ENCODE measurements at places on chromosomes 2 and 18. TPM values are rescaled to one million over a fixed set of nuclear protein-coding genes. Genes with fewer than 3 reads are reported as not detected.
A peak's percentile ranks its signal among the peaks of the same experiment; 100 is the strongest.

CNTNAP5 gene
- not detected for polyA plus RNA-seq

GRCh38 chr2:202763916-202764315 is 107.7 kb downstream of the ICA1L start:
- DNase-seq, result no peak

DNA sequence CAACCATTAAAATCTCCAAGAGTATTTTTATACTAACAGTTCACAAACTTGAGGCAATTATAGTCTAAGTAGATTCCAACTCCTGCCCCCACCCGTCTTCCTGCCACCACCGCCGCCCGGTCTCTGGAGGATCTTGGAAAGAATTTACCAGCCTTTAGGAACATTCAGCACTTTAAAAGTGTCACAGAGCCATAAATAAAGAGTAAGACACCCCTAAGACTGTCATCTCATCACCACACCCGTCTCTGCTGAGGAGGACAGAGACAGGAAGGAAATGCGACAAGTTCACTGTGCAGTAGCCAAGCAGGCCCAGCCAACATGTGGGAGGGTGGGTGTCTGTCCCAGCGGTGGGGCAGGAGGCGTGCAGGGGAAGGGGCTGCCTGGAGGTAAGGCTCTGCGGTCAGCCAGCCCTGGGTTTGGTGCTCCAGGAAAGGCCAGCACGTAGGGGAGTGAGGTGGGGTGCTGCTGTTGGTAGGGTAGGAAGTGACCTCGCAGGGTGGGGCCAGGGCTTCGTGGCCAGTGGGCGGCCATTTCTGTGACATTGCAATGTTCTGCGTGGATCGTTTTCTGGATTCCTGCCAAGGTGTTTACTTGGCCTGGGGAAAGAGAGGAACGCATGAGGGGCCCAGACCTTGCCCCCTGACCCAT is 111.6 kb downstream of the FAM210A start:
- DNase-seq, result no peak

KCNJ13 gene
- polyA plus RNA-seq, result not detected

DNA sequence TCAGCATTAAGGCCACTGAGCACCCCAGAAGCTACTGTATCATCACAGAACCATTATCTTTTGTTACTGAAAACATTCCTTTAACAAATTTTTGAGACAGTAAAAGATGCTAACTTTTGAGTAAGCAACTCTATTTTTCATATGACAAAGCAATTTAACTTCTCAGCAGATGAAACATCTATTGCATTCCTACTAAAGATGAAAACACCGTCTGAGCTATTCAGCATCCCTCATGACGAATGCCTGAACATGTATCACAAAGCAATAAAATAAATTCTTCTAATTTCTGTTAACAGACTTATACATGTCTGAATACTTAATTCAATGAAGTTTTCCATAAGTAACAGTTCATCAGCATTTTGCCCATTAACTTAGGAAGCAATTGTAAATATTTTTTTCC is 23.9 kb downstream of the CHN1 start:
- no peak for DNase-seq

TEKT4 gene
- not detected for polyA plus RNA-seq

GRCh38 chr2:206739271-206739670 is 21.1 kb upstream of the DYTN start:
- DNase-seq, result no peak

DNA sequence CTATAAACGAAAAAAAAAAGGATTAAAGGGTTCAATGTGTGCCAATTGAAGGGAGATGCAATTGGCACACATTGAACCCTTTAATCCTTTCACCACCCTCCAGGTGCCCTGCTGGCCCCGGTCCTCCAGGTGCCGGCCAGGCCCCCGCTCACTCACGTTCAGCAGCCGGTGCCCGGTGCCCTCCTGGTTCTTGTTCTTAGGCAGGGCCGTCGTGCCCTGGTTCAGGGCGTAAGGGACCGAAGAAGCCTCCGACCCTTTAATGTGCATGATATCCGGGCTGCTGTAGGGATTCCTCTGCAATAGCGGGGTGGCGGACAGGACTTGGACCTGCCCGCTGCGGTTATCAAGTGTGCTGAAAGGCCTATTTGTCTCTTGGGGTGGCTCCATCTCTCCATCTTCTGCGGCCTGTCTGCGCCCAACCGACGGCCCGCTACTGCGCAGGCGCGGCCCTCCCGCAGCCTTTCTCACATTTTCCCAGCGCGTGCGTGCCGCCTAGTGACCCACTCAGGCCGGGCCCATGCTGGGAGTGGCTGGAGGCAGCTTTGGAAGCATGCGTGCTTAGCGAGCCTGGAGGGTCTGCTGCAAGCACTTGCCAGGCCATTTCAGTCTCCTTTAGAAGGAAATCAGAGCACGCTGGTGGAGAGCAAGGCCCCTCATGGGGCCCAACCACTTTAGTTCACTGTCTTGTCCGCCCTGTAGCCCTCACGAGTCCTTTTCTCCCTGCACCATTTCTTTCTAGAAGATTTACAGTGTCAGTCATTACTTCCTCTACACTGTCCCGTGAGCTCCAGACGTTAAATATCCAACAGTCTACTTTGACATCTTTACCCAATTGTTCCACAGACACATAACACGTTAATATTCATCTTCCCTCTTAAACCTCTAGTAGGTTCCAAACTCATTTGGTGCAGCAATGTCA is 24.3 kb downstream of the TMEM237 start:
- DNase-seq, result peak; percentile 78

DNA sequence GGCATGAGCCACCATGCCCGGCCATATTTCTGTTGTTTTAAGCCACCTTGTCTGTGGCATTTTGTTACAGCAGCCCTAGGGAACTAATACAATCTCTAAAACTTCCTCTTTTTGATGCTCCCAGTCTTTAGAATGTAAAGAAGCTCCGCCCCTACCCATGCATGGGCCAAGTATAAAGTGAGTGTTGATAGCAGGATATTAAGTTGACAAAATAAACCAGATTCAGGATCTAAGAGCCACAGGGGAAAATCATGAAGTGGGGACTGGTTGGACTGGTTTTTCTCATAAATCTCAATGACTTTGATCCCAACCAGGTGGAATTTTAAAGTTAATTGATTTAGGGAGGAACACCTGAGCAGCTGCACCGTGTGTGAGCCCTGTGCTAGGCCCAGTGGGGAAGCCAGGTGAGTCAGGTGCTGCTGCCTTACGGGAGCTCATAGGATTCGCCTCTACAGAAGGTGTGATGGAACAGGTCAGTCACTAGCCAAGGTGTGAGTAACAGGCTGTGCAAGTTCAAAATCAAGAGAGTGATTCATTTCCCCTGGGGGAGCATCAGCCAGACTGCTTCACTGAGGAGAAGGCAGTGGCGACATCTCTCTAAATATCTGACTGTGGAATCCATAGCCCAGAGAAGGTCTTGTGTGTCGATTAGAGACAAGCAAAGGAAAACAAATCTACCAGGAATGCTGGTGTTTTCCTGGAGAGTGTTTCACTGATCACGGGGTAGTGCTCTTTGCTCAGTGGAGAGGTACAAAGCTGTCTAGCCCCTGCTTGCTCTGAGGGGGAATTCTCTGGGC is 63.0 kb upstream of the MSH2 start:
- no peak for DNase-seq

GRCh38 chr18:6807515-6808257 is 78.2 kb downstream of the ARHGAP28 start:
- DNase-seq, result no peak

GRCh38 chr2:64260817-64261216 is 116.6 kb upstream of the PELI1 start:
- no peak for DNase-seq

GRHL1 gene
- 0.69 TPM for polyA plus RNA-seq

GRCh38 chr2:42098571-42099437 is 51.0 kb downstream of the PKDCC start:
- no peak for DNase-seq

DNA sequence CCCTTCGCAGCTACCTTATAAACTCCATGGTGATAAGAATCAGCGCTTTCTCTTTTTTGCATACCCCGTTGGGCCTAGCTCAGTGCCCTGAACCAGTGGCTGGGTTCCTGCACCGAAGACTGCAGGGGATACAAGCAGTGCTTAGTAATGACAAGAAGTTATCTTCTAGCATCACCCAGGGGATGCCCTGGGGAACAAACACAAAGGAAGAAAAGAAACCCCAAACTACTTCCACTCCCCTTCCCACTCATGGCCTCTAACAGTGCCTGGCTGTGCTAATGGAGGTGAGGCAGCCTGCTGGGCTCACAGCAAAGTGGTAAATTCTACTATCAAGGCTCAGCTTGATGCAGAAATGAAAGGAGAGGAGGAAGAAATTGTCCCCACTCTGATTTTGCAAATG is 314.7 kb downstream of the TXNL1 start:
- no peak for DNase-seq

NDUFV2 gene
- 128 TPM for polyA plus RNA-seq

- no peak for DNase-seq
These were observed 47.5 kb upstream of the RIOK3 start for GRCh38 chr18:23405636-23406035.

CROCC2 gene
- 0.12 TPM for polyA plus RNA-seq

SLC9A2 gene
- not detected for polyA plus RNA-seq

TRIM43 gene
- polyA plus RNA-seq, result not detected

REG1B gene
- polyA plus RNA-seq, result not detected

Data from fibroblast of lung (primary cell).